ENCODE measurements at places on chromosomes 16 and 17.
A peak's percentile ranks its signal among the peaks of the same experiment; 100 is the strongest.

DNA sequence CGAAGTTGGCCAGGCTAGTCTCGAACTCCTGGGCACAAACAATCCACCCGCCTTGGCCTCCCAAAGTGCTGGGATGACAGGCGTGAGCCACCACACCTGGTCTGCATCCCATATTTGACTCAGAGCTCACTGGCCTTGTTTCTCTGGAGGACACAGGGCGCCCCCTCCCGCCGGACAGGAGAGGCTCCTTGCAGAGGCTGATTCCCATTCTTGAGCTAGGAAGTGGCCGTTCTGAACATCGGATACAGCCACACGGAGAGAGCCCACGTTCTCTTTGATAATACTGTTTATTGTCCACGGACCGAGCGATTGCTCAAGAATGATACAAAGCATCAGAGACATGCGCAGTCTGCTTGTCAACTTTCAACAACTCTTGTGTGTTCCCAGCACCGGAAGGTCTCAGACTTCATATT lies 12.1 kb upstream of the USP36 start:
- DNase-seq: no peak

GRCh38 chr17:82186221-82186620 lies 26.4 kb downstream of the CCDC57 start:
- no peak for DNase-seq

DNA sequence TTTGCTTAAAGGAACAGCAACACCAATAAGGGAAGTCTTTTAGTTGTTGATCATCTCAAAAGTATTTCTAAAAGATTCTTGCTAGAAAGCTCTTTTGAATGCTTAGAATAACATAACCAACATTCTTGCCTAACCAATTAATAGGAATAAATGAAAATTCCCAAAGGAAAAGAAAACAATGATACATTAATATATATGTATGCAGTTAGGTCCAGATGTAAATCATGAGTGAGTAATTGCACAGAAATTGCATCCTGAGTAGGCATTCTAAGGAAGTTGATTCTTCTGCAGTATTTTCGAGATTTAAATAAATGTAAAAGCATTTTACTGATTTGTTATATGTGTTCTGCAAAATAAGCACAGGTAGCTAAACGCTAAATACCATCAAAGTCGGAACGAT lies 22.1 kb downstream of the COX10 start:
- DNase-seq: no peak

DNA sequence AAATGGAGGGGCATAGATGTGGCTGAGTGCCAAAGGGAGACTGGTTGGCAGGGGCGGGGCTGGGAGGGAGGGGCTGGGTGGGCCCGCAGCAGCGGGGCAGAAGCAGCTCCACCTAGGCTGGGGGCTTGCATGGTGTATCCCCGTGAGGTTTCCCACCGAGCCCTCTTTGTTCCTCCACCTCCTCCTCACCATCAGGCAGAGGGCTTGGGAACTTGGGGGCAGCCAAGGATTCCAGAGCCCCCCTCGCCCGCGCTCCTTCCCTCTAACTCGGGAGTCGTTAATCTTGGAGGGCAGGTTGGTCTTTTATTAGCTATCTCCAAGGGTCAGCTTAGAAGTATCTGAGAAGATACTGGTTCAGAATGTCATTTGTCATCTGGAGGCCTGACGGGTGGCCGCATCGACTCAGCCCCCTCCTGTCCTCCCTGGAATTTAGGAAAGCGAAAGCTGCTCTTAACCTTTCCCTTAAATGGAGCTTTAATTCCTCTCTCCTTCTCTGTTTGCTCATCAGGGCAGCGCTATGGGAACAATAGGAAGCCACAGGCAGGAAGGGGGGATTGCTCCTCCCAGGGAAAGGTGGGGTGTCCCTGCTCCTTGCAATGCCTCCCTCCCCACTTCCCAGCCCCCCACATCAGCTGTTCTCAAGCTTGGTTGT lies 274.3 kb upstream of the XYLT1 start:
- no peak for DNase-seq

DNA sequence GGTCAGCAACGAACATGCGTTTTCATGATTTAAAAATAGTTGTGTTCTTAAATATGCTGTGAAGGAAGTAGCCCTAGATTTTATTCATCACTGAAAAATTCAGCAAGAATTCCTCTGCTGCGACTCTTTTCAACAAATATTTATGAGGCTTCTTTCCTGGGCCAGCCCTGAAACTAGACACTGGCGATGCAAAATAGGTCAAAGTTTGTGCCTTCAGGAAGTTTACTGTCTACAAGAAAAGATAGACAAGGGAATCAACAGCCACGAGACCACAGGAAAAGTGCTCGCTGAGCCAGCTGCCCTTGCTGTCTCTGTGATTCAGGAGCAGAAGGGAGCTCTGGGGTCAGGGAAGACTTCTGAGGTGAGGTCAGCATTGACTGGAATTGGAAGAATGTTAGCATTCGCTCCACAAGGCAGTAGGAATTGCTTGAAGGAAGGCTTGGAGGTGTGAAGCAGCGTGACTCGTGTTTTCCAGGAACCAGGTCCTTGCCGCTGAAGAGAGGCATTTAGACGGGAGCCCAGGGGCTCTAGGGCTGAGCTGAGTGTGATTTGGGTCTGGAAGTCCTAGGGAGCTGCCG lies 1.9 kb upstream of the RPL26 start:
- no peak for DNase-seq

- no peak for DNase-seq
Observed at GRCh38 chr17:78324391-78325075, 35.3 kb downstream of the SOCS3 start.

GRCh38 chr17:80671039-80671824 lies 126.6 kb downstream of the RPTOR start:
- peak; percentile 67 for DNase-seq

- no peak for DNase-seq
Observed at GRCh38 chr17:20784100-20784665, 204.7 kb downstream of the CDRT15L2 start.

- DNase-seq: no peak
Observed at GRCh38 chr17:5571281-5571680, 13.0 kb downstream of the NLRP1 start.

DNA sequence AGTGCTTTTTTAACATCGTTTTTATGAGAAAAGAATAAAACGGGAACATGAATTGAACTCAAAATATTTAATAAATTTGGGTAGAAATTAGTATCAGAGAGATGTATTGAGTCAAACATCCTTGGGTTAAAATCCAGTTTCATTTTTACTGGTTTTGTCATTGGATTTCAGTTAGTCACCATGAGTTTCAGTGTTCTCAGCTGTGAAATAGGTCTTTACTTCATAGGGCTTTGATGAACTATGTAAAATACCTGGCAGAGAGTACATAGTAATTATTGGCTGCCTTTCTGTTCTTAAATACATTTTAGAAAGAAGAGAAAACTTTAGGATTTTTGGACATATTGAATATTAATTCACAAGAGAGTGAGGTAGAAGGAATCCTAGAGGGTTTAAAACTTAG lies 105.8 kb downstream of the TANC2 start:
- no peak for DNase-seq

DNA sequence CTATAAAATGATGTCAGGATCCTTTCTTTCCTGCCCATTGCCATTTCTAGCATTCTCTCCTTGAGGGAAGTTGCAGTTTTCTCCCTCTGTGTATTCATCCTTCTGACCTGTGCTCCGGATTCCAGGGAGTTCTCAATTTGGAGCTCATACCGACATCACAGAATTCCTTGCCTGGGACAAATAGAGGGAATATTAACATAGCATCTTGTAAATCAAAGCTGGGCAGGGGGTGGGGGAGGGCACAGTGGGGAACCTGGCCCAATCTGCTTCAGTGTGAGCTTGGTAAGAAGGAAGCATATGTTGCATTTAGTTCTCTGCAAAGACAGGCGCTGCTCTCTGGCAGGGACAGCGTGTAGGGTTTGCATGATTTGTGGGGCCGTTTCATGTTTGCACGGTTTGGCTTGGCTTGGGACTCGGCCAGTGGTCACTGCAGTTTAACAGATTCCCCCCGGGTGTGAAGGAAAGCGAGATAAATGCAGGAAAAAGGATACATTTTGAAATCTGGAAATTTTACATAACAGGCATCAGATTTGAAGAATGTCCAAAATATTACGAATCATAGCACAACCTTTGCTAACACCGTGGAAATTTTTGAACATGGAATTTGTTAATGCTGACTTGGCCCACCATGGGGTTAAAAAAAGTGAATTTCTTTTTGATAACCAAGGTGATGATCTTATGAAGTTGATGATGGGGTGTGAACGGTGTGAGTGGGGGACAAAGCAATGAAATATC lies 178.0 kb downstream of the WWOX start:
- no peak for DNase-seq

DNA sequence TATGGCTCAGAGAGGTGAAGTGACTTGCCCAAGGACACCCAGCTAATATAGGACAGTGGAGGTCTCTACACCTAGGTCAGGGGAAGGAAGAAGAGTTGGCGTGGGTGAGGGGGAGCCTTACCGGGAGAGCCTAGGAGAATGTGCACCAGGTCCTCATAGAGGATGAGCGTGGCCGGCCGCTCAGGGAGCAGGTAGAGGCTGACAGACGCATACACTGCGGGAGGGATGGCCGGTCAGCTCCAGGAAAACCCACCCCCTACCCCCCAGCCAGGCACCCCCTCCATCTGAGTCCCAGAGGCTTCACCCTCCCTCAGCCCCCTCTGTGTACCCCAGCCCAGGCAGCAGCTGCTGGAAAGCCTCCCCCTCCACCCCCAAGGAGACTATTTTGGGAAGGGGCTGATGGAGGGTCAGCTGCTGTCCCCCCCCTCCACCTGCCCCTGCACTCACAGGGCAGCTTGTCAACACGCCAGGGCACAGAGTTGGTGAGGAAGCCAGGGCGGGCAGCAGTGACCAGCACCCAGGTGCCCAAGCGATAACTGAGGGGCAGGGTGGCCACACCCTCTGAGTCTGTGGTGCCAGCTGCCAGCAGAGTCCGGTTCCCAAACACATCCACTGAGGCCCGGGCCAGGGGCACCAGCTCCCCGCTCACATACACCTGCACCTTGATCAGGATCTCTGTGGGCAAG lies 4.1 kb downstream of the FAM171A2 start:
- DNase-seq: no peak

- DNase-seq: no peak
Observed at GRCh38 chr17:60602385-60602742, 2.4 kb downstream of the PPM1D start.

- no peak for DNase-seq
Observed at GRCh38 chr16:86403541-86404163, 106.7 kb upstream of the FOXF1 start.

DNA sequence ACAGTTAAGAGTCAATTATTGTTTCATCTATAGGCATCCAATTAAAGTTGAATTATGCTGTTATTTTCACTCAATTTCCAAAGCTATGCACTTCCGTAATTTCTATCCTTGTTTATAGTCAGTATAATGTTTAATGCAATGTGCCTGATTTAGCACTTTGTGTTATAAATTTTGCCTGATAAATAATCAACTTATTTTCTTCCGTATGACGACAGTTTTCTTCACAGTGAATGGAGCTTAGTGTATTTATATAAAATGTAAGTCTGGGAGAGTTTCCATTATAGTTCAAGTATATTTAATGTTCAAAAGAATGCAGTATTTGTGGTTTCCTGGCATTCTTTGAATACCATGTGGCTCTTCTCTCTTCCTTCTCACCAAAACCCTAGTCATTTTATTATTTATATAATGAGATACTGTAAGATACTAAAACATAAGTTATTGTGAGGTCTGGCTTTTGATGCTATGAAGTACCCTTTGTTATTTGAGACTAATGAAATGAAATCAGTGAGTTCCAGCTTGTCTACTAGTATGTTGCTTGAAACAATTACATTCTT lies 240.6 kb downstream of the PRKCA start:
- no peak for DNase-seq

GRCh38 chr16:11759997-11760396 lies 17.3 kb upstream of the TXNDC11 start:
- no peak for DNase-seq

- DNase-seq: peak; percentile 26
Observed at GRCh38 chr17:79991924-79992648, 43.6 kb downstream of the TBC1D16 start.

GRCh38 chr16:79714440-79714839 lies 113.9 kb upstream of the MAF start:
- DNase-seq: no peak

DNA sequence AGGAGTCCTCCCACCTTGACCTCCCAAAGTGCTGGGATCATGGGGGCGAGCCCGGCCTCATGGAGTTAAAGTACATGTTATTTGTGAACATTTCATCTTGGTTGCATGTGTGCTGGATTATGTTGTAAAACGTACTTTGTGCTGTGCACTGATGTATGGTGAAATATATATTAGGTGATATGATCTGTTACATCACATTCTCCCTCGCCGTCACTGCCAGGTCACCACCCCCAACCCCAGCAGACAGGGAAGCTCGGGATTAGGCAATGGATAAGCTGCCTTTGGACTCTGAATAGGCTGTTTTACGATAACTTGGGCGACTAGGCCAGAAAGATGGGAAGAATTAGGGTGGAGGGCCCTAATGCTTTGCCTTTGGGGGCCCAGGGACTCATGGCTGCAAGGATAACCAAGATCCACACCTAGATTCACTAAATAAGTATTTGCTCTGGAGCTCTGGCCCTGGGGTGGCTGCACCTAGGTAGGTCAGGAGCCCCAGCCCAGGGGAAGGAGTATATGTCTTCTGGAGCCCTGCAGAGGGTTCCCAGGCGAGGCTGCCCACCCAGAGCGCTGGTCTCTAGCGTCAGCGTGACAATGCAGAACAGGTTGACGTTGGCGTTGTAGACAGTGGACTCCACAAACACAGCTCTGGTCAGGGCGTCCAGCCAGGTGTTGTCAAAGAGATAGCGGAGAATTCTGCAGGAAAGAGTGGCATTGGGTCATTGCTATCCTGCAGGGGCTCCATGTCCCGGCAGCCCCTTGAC lies 27.1 kb upstream of the GCSH start:
- no peak for DNase-seq

GRCh38 chr17:50181591-50182560 lies 16.1 kb downstream of the SGCA start:
- DNase-seq: no peak

GRCh38 chr17:3944485-3945388 lies 19.5 kb downstream of the ATP2A3 start:
- no peak for DNase-seq

DNA sequence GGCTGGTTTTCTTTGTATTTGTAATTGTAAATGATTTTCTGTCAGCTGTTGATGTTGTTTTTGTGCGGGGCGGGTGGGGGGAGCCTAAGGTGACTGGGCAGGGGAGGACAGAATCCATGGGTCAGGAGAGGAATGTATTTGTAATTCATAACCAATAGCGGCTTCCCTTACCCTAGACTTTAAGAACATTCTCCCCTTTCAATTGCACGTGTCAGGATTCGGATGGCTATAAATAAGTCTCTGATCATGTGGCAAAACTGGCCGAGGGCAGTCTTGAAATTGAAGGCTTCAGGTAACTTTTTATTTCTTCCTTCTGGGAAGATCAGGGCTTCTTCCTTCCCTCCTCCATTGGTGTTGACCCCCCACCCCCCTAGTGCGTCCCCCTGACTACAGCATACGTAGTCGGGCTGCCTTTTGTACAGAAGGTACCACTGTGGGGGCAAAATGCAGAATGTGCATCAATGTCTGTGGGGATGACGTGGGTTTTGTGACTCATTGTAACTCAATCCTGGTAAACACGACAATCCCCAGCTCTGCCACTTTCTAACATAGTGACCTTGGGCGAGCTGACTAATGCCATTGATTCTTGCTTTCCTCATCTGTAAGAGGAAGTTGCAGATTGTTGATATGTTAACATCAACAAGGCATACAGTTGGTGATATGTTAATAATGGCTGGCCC lies 16.2 kb downstream of the MARCHF10 start:
- DNase-seq: no peak

Measured in NCI-H748 treated with DMSO at 0.1 percent for 48 hours (cell line).